ENCODE measurements at places on chromosomes 6 and 20.

DNA sequence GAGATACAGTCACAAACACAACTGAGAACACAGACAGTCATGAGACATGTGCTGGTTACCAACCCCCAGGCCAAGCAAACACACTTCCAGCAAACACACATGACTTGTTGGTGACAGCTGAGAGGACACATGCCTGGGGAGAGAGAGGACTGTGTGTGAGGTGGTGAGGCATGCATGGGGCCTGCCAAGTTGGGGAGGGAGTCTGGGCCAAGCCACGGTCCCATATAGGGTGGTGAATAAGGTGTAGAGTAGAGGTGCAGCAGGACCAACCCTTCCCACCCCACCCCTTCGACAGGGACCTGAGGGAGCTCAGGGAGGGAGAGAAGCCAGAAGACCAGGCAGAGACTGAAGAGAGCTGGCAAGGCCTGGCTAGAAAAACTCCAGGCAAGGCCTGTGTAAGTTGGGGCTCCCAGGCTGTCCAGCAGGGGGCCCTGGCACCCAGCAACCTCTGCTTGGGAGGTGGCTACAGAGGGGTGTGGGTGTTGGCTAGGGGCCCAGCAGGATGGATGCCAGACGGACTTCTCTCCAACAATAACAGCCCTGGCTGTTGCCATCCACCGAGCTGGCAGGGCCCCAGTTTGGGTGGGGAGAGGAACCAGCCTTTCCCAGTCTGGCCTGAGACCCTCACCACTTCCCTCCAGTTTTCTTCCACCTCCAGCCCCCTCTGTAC lies 2.0 kb upstream of the SLC29A1 start:
- peak; percentile 93 for DNase-seq

DNA sequence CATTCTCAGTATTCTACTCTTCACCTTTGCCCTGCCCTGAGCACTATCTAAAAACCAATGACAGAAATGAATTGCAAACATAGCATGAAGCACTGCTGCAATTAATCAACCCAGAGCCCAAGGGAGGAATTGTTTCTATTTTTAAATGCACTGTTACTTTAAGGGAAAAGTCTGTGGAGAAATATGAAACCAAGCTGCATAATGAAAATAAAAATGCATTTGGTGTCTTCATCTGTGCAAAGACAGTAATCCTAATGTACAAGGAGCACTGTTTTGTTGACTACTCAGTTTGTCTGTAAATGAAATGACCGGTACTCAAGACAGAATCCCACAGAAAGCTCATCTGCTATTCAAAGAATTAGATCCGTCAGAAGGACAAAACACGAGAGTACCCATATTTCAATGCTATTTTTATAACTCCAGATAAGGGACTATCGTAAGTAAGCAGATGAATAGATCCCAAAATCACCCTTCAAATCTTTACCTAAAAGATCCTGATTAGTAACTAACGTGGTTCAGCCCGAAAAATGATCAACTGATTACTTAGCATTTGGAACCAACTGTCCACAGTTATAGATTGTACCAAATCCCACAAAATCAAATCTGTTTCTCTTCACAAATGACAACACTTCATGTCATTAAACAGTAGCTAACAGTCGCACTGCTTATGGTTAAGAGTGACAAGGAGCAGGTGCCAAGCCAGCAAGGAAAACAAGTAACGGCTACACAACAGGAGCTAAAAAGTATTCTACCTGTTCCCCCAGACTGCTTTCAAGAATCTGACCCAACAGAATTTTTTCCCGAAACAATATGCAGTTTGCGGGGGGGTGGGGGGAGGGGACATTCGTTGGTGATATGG lies 2.4 kb downstream of the KIF13A start:
- no peak for DNase-seq

- DNase-seq, result no peak
Measured at GRCh38 chr6:68194846-68195478, 440.1 kb upstream of the ADGRB3 start.

- no peak for DNase-seq
Measured at GRCh38 chr20:45920462-45921336, 8.7 kb upstream of the PLTP start.

GRCh38 chr20:51275181-51275580 lies 252.3 kb upstream of the KCNG1 start:
- no peak for DNase-seq

- DNase-seq, result no peak
Measured at GRCh38 chr6:36383606-36384005, 3.9 kb downstream of the ETV7 start.

GRCh38 chr20:6044115-6044514 lies 9.7 kb downstream of the LRRN4 start:
- no peak for DNase-seq

DNA sequence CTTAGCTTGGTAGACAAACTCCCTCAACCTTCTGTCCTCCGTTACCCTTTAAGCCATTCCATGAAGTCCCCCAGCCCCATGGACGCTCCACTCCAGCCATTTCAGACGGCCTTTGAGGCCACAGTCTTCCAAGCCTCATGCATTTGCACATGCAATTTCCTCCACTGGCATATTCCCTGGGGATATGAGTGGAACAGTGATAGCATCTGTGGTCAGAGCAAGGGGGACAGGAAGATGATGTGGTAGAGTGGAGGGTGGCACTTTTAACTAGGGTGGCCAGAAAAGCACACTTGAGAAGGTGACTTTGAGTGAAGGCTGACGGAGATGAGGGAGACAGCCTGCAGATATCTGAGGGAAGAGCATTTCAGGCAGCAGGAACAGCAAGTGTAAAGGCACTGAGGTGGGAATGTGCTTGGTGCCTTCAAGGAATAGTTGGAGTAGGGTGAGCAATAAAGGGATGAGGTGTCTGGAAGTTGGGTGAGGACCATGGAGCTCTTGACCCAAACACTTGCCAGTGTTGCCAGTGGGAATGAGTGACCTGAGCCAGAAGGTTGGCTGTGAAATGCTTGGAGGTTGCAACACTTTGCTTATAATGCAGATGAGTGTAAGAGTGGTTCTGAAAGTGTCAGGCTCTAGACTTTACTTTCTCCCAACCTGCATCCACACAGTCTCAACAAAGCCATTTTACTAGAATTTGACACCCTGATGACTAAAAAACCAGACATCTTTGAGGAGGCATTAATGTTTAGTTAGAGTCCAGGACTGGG lies 275.6 kb upstream of the SUPT3H start:
- peak; percentile 30 for DNase-seq

GRCh38 chr6:36744304-36744673 lies 46.7 kb downstream of the RAB44 start:
- no peak for DNase-seq

DNA sequence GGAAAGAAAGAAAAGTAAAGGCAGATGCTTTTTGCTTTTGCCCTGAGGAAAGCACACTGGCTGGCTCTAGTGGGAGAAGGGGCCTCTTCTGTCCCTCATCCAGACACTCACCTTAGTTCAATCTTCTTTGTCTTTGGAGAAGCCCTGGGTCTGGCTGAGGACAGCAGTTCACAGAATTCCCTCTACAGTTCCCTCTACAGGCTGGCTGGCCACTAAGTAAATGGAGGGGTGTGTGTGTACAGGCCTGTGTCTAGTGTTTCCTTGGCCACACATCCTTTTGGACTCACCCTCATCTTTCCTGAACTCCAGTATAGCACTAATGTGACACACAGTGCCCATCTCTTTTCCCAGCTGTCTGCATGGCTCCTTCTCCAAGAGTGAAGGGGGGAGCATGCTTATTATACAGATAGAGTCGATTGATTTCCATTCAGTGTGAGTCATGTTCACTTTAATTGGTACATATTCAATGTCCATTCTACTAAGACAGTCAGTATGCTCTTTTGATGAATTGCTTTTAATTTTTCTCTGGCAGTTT lies 26.0 kb upstream of the CLVS2 start:
- no peak for DNase-seq

DNA sequence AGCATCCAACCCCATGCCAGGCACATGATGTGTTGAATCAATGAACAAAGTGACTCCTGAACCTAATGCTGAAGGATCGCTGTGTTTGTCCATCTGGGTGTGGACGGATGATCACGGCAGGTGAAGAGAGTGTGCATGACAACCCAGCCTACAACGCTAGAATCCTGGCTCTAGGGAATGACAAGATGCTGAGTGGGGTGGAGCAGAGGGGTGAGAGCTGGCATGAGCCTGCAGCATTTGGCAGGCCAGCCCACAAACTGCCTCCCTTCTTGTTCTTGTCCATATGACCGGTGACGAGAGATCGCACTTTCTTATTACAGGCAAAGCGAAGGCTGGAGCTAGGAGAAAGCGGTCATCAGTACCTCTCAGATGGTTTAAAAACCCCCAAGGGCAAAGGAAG lies 54.7 kb upstream of the CDKAL1 start:
- no peak for DNase-seq

GRCh38 chr20:37381621-37382471 lies 35.9 kb downstream of the SRC start:
- DNase-seq, result peak; percentile 28
